Breast epithelium (tissue), 4 donors: ENCODE measurements at places on chromosomes 7 and 10.

- no peaks in the 10 kb centered on the region for H3K27me3 ChIP-seq
- H3K4me1 ChIP-seq = no peaks in the 10 kb centered on the region
- H3K27ac ChIP-seq = no peak overlapping the region
- no peak overlapping the region for H3K4me3 ChIP-seq
These were observed 53.1 kb downstream of the PRF1 start for GRCh38 chr10:70549351-70549961.

DNA sequence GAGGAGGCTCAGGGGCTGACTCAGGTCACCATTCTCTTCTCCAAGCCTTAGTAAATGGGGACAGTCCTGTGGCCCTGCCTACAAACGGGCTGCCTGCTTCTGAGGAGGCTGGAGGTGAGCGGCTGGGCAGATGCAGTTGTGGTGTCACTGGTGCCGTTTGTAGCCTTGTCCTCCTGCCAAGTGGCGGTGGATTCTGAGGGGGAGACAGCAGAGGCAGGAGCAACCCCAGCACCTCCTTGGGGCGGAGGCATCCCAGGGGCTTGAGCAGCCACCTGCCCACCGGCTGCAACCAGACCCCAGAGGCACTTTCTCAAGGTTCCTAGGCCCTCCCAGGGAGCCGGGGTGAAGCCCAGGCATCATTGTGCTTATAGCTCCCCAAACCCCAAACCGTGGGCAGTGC lies 112.5 kb downstream of the ZMIZ1 start:
- peak overlapping the region; percentile 35 for H3K27ac ChIP-seq
- H3K27me3 ChIP-seq = no peaks in the 10 kb centered on the region
- no peak for DNase-seq
- no peak overlapping the region for H3K4me3 ChIP-seq
- H3K36me3 ChIP-seq = no peaks in the 10 kb centered on the region

- no peak overlapping the region for H3K4me3 ChIP-seq
- H3K27ac ChIP-seq = peak overlapping the region; percentile 25
- no peaks in the 10 kb centered on the region for H3K4me1 ChIP-seq
- DNase-seq = no peak
These were observed 70.8 kb upstream of the UCN3 start for GRCh38 chr10:5293691-5294550.

GRCh38 chr7:27184337-27185012 lies 557 bp downstream of the HOXA11 start:
- peak overlapping the region; percentile 39 for H3K4me3 ChIP-seq
- peaks cover 97% of the 10 kb centered on the region for H3K27me3 ChIP-seq
- H3K27ac ChIP-seq = no peak overlapping the region
- H3K4me1 ChIP-seq = peaks cover 15% of the 10 kb centered on the region
- H3K36me3 ChIP-seq = no peaks in the 10 kb centered on the region

GRCh38 chr10:77628906-77629730 lies 8.5 kb downstream of the KCNMA1 start:
- no peak overlapping the region for H3K4me3 ChIP-seq
- H3K4me1 ChIP-seq = peaks cover 4% of the 10 kb centered on the region
- H3K36me3 ChIP-seq = no peaks in the 10 kb centered on the region
- no peaks in the 10 kb centered on the region for H3K27me3 ChIP-seq
- no peak for DNase-seq
- peak overlapping the region; percentile 42 for H3K27ac ChIP-seq

DNA sequence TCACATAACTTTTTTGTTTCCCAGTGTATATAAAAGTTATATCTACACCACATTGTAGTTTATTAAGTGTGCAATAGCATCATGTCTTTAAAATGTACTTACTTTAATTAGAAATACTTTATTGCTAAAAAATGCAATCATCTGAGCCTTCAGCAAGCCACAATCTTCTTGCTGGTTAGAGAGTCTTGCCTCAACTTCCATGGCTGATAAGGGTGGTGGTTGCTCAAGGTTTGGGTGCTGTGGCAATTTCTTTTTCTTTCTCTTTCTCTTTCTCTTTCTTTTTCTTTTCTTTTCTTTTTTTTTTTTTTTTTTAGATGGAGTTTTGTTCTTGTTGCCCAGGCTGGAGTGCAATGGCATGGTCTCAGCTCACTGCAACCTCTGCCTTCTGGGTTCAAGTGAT lies 360.0 kb downstream of the MAGI2 start:
- no peaks in the 10 kb centered on the region for H3K4me1 ChIP-seq
- H3K27ac ChIP-seq = no peak overlapping the region
- no peak for DNase-seq

DNA sequence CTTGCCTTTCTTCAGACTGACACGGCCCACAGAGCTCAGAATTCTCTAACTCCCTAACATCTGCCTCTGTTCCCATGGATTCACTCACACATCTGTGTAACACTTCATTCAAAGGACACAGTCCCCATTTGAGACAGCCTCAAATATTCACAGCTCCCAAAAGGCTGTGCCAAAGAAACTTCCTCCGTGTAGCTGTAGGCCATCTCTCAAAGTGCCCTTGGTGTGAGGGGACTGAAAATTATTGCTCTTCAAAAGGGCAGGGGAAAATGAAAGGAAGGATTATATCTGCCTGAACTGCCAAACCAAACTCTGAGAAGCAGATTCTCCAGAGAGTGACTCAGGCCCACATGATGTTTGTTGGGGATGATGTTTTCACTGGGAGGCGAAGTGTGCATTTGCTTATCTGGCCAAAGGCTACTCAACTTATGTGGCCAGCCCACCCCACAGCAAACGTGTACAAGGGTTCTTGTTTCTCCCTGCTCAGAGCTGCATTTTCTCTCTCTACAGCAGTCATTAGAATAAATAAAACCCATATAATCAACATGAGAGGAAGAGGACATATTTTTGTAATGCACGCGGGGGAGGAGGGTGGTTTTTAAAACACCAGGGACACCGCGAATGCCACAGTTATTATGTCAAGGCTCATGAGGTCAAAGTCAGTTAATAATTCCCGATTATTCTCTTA lies 302.4 kb upstream of the NFE2L3 start:
- DNase-seq = no peak
- H3K36me3 ChIP-seq = no peaks in the 10 kb centered on the region
- H3K4me3 ChIP-seq = peak overlapping the region; percentile 34
- H3K4me1 ChIP-seq = no peaks in the 10 kb centered on the region
- peak overlapping the region; percentile 91 for H3K27ac ChIP-seq
- H3K27me3 ChIP-seq = peaks cover 43% of the 10 kb centered on the region

- no peaks in the 10 kb centered on the region for H3K27me3 ChIP-seq
- H3K4me3 ChIP-seq = no peak overlapping the region
- no peaks in the 10 kb centered on the region for H3K36me3 ChIP-seq
- H3K27ac ChIP-seq = no peak overlapping the region
- DNase-seq = no peak
These were observed 121.3 kb downstream of the AVL9 start for GRCh38 chr7:32616625-32617024.

DNA sequence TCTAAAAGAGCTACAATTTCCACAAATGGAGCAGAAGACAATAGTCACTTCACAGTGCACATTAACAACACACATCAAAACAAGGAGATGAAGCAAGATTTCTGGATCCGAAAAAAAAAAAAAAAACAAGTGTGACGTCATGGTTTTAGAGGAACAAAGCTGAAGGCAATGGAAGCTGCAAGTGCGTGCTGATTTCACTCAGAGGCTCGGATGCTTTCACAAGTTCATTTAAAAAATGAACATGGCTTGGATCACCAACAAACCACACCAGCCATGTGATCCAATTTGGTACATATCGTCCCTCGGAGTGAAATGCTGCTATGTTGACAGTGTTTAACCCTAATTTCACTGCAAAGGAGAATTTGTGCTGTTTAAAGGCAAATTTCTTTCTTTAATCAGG lies 337.0 kb upstream of the PRKCQ start:
- no peak overlapping the region for H3K27ac ChIP-seq
- no peak for DNase-seq
- H3K27me3 ChIP-seq = no peaks in the 10 kb centered on the region

GRCh38 chr10:69718951-69719350 lies 82.8 kb upstream of the COL13A1 start:
- H3K4me1 ChIP-seq = no peaks in the 10 kb centered on the region
- no peaks in the 10 kb centered on the region for H3K36me3 ChIP-seq
- no peaks in the 10 kb centered on the region for H3K27me3 ChIP-seq
- H3K4me3 ChIP-seq = no peak overlapping the region
- H3K27ac ChIP-seq = no peak overlapping the region

- H3K4me1 ChIP-seq = no peaks in the 10 kb centered on the region
- peak; percentile 46 for DNase-seq
- H3K4me3 ChIP-seq = no peak overlapping the region
- no peaks in the 10 kb centered on the region for H3K27me3 ChIP-seq
- H3K27ac ChIP-seq = no peak overlapping the region
These were observed 88.9 kb downstream of the GTF2IRD1 start for GRCh38 chr7:74542558-74543117.

DNA sequence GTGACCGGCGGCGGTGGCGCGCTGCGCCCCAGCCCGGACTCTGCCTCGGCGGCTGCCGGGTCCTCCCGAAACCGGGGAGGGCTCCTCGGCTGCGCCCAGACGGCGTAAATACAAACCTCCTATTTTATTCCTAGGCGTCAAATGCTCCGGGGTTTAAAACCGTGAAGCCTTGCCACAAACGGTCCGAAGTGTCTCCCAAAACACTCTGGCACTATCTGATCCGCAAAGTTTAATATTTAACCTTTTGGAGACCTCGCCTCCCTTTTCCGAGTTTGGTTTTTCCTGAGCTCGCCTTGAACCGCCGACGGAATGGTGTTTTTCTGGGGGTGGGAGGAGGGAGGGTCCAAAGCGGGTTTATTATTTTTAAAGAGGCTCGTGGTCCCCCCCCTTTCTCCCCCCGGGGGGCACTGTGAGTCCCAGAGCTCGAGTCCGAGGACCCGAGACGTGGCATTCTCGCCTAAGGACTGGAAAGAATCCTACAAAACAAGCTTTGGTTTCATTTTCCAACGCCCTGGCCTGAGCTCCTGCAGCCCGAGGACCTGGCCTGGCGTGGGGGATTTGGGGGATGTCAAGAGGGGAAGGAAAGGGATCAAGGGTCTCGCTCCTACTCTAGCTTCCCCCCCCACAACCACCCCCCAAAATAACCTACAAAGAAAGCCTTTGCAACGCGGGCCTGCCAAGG lies 1.8 kb downstream of the TNRC18 start:
- no peaks in the 10 kb centered on the region for H3K36me3 ChIP-seq
- H3K4me3 ChIP-seq = peak overlapping the region; percentile 93
- H3K4me1 ChIP-seq = peaks cover 15% of the 10 kb centered on the region
- H3K27ac ChIP-seq = peak overlapping the region; percentile 99

GRCh38 chr7:14630048-14630447 lies 272.5 kb downstream of the DGKB start:
- H3K27ac ChIP-seq = no peak overlapping the region
- H3K27me3 ChIP-seq = no peaks in the 10 kb centered on the region
- DNase-seq = no peak
- no peaks in the 10 kb centered on the region for H3K36me3 ChIP-seq
- no peaks in the 10 kb centered on the region for H3K4me1 ChIP-seq

GRCh38 chr10:76133597-76134255 lies 702.3 kb downstream of the LRMDA start:
- H3K36me3 ChIP-seq = no peaks in the 10 kb centered on the region
- no peak overlapping the region for H3K4me3 ChIP-seq
- H3K27ac ChIP-seq = no peak overlapping the region
- no peaks in the 10 kb centered on the region for H3K27me3 ChIP-seq
- H3K4me1 ChIP-seq = no peaks in the 10 kb centered on the region

- no peak for DNase-seq
- H3K4me1 ChIP-seq = no peaks in the 10 kb centered on the region
- no peaks in the 10 kb centered on the region for H3K36me3 ChIP-seq
- H3K27ac ChIP-seq = no peak overlapping the region
- no peaks in the 10 kb centered on the region for H3K27me3 ChIP-seq
- no peak overlapping the region for H3K4me3 ChIP-seq
These were observed 171.3 kb downstream of the MAGI2 start for GRCh38 chr7:79282070-79282694.

DNA sequence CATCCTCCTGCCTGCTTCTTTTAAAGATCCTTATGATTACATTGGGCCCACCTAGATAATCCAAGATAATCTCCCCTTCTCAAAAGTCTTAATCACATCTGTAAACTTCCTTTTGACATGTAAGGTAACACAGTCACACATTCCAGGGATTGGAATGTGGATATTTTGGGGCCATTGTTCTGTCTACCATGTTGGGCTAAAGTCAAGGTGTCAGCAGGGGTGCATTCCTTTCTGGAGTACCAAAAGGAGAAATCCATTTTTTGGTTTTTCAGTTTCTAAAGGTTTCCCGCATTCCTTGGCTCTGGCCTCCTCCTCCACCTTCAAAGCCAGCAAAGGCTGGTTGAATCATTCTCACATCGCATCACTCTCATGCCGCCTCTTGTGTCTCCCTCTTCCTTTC lies 197.6 kb upstream of the NFE2L3 start:
- H3K36me3 ChIP-seq = no peaks in the 10 kb centered on the region
- H3K27ac ChIP-seq = no peak overlapping the region
- no peak for DNase-seq

GRCh38 chr10:89646889-89647657 lies 2.0 kb upstream of the PANK1 start:
- no peak for DNase-seq
- H3K27ac ChIP-seq = no peak overlapping the region
- no peaks in the 10 kb centered on the region for H3K27me3 ChIP-seq
- H3K4me1 ChIP-seq = no peaks in the 10 kb centered on the region
- no peak overlapping the region for H3K4me3 ChIP-seq

- H3K27ac ChIP-seq = no peak overlapping the region
- H3K4me1 ChIP-seq = no peaks in the 10 kb centered on the region
- H3K27me3 ChIP-seq = no peaks in the 10 kb centered on the region
- no peaks in the 10 kb centered on the region for H3K36me3 ChIP-seq
- no peak overlapping the region for H3K4me3 ChIP-seq
These were observed 143.7 kb upstream of the COL1A2 start for GRCh38 chr7:94250987-94251386.

DNA sequence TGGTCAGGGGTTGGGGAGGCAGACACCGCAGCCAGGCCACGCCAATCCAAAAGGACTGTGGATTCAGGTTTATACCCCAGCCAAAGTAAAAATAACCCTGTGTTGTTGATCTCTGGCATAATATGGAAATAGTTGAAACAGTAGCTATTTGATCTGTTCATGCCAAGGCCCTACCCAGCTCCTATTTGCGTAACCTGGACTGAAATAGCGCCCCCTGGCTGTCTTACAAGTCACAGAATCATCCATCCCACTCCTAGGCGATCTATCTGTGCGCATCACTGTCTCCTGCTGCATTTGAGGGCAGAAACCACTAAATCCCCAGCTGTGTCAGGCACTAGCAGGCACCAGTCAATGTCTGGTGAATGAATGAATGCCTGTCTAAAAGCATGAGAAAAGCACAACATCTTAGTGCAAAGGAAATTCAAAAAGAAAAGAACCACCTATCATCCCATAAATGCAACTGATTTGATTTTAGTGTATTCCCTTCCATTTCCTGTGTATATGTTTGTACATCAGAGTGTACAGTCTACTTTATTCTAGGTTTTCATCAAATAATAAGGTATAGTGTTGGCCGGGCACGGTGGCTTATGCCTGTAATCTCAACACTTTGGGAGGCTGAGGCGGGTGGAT lies 160.0 kb downstream of the SLIT1 start:
- H3K36me3 ChIP-seq = no peaks in the 10 kb centered on the region
- no peaks in the 10 kb centered on the region for H3K4me1 ChIP-seq
- DNase-seq = no peak

DNA sequence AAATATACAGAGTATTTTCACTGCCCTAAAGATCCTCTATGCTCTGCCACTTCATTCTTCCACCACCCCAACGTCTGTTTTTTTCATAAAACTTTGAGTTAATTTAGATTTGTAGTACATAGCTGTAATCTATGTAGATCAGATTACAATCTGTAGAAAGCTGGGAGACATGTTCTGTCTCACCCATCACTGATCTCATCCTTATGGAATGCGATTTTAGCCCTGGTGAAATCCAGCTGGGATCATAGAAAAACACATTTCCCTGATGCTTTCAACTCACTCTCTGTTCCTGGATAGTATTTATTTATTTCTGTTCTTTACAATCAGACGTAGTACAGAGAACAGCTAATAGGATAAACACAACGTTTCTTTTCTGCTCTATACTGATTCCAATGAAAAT lies 521.0 kb downstream of the KIF20B start:
- H3K36me3 ChIP-seq = peaks cover 4% of the 10 kb centered on the region
- no peak for DNase-seq
- no peaks in the 10 kb centered on the region for H3K4me1 ChIP-seq
- no peak overlapping the region for H3K27ac ChIP-seq
- no peak overlapping the region for H3K4me3 ChIP-seq
